ENCODE measurements at places on chromosomes 3 and 15. TPM values are rescaled to one million over a fixed set of nuclear protein-coding genes. Genes with fewer than 3 reads are reported as not detected.
A peak's percentile ranks its signal among the peaks of the same experiment; 100 is the strongest.

Gene GRM7
- not detected for total RNA-seq

Gene DPPA2
- total RNA-seq: not detected

Gene PLXNB1
- total RNA-seq: 31.8 TPM

Gene DAZL
- total RNA-seq: not detected

Gene CFAP20DC
- 0.77 TPM for total RNA-seq

DNA sequence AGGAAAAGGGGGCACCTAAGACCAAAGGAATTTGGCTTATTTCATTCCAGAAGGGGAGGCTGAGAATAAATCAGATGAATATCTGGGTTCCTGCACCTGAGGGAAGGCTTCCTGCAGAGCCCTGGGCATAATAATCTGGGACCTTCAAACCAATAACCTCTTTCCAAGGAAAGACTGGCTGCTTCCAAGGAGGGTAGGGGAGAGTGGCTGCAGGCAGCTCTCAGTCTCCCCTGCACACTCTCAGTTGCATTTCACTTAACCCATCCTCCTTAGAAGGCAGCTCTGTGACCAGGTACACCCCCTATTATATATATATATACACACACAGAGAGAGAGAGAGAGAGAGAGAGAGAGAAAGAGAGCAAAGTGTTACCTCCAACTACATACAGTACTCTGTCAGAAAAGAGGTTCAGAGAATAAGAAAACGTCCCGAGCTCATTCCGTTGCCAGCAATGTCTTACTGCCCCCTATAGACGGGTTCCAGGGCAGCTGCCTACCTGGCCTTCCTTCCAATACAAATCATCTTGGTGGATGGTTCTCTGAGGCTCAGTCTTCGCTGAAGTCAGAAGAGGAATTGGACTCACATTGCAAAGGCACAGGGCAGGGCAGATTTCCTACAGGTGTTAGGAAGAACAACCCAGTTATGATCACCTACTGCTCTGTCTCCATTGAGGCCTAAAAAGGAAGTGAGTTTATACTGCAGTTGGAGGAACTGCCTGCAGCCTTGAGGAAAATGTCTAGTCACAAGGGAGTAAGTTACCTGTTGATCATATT lies 26.1 kb downstream of the CAPN3 start:
- H3K27me3 ChIP-seq: no peaks in the 10 kb centered on the region
- no peak for DNase-seq
- H3K27ac ChIP-seq: no peak overlapping the region

DNA sequence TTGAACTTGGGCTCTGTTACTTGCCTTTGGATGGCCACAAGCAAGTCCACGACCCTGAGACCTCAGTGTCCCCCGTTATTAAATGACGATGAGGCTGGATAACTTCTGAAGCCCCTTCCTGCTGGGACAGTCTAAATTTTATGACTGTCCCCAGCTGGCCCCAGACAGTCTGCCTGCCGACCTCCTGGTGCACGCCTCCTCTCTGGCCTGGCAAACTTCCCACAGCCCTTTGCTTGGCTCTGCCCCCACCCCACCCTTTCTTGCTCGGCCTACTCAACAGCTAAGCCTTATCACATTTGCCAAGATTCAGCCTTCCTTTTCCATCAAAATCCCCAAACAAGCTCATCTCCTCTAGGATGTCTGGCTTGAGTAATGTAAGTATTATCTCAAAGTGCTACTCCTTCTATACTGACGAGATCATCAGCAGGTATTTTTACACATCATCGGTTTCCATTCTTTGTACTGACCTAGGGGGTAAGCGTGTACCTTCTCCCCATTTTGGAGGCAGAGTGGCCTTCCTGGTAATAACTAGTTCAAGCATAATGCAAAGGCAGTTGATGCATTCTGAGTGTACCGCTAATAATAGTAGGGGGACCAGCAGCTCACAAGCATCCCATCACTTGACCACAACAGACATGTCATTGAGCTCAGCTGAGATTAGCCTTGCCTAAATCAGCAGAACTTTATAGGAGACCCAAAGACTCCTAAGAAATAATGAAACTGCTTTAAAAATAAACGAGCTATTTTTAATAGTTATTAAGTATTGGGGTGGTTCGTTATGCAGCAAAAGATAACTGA lies 120.8 kb upstream of the HACD2 start:
- no peak overlapping the region for H3K4me3 ChIP-seq
- H3K36me3 ChIP-seq: no peaks in the 10 kb centered on the region
- no peak overlapping the region for H3K27ac ChIP-seq
- no peaks in the 10 kb centered on the region for H3K27me3 ChIP-seq
- peak; percentile 54 for DNase-seq

DNA sequence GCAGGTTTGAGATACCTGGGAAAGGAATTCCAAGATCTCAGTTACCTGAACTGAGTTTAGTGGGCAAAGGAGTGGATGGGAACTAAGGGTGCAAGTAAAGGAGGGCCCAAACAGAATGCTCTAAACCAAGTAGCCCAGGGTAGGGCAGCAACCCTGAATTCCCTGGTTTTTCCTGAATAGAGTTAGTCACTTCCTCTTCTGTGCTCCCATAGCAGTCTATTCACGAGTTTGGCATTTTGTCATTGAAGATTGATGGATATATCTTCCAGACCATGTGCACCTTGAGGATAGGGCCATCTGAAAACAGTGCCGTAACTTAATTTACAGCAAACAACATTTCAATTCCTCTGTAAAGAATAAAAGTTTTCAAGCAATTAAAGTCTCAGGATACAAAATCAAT lies 18.5 kb upstream of the PTX3 start:
- DNase-seq: no peak
- no peaks in the 10 kb centered on the region for H3K36me3 ChIP-seq
- no peaks in the 10 kb centered on the region for H3K4me1 ChIP-seq
- H3K27ac ChIP-seq: no peak overlapping the region
- no peaks in the 10 kb centered on the region for H3K27me3 ChIP-seq

DNA sequence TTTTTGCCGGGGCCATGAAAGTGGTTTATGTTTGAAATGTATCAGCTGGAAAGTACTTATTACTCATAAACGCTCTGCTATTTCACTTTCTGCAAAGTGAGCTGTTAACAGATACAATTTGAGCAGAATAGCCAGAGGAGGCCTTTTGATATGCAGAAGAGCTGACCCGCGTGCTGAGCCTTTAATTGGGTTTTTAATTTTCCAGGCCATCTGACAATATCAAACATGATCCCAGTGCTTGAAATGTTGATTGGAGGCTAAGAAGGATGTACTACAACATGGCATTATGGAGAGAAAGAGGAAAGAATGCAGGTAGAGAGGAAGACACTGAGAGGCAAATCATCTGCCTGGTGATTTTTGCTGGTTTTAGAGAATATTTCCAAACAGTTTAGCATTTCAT lies 261.3 kb upstream of the MEIS2 start:
- DNase-seq: no peak
- no peaks in the 10 kb centered on the region for H3K36me3 ChIP-seq

GRCh38 chr3:73653877-73654276 lies 29.1 kb upstream of the PDZRN3 start:
- no peak overlapping the region for H3K4me3 ChIP-seq
- H3K27ac ChIP-seq: no peak overlapping the region
- H3K4me1 ChIP-seq: no peaks in the 10 kb centered on the region
- no peaks in the 10 kb centered on the region for H3K27me3 ChIP-seq

GRCh38 chr3:158086776-158087175 lies 19.4 kb downstream of the SHOX2 start:
- no peak overlapping the region for H3K4me3 ChIP-seq
- peaks cover 75% of the 10 kb centered on the region for H3K27me3 ChIP-seq
- no peaks in the 10 kb centered on the region for H3K36me3 ChIP-seq
- no peak overlapping the region for H3K27ac ChIP-seq

- H3K4me1 ChIP-seq: no peaks in the 10 kb centered on the region
- no peak overlapping the region for H3K27ac ChIP-seq
- H3K27me3 ChIP-seq: no peaks in the 10 kb centered on the region
- DNase-seq: no peak
Measured at GRCh38 chr3:20405744-20406143, 219.7 kb upstream of the SGO1 start.

- H3K27me3 ChIP-seq: no peaks in the 10 kb centered on the region
- H3K4me1 ChIP-seq: peaks cover 43% of the 10 kb centered on the region
- H3K4me3 ChIP-seq: no peak overlapping the region
- H3K36me3 ChIP-seq: no peaks in the 10 kb centered on the region
Measured at GRCh38 chr3:177777699-177778098, 580.4 kb upstream of the TBL1XR1 start.

GRCh38 chr15:96349034-96349856 lies 18.7 kb downstream of the NR2F2 start:
- H3K27ac ChIP-seq: peak overlapping the region; percentile 61
- no peak overlapping the region for H3K4me3 ChIP-seq
- peaks cover 60% of the 10 kb centered on the region for H3K4me1 ChIP-seq
- H3K27me3 ChIP-seq: peaks cover 99% of the 10 kb centered on the region

GRCh38 chr3:186021673-186022362 lies 84.0 kb upstream of the TRA2B start:
- no peaks in the 10 kb centered on the region for H3K4me1 ChIP-seq
- no peaks in the 10 kb centered on the region for H3K36me3 ChIP-seq

GRCh38 chr3:102178817-102179216 lies 256.0 kb upstream of the ZPLD1 start:
- H3K36me3 ChIP-seq: no peaks in the 10 kb centered on the region
- no peaks in the 10 kb centered on the region for H3K27me3 ChIP-seq
- H3K4me3 ChIP-seq: no peak overlapping the region
- no peak for DNase-seq
- H3K27ac ChIP-seq: peak overlapping the region; percentile 66

DNA sequence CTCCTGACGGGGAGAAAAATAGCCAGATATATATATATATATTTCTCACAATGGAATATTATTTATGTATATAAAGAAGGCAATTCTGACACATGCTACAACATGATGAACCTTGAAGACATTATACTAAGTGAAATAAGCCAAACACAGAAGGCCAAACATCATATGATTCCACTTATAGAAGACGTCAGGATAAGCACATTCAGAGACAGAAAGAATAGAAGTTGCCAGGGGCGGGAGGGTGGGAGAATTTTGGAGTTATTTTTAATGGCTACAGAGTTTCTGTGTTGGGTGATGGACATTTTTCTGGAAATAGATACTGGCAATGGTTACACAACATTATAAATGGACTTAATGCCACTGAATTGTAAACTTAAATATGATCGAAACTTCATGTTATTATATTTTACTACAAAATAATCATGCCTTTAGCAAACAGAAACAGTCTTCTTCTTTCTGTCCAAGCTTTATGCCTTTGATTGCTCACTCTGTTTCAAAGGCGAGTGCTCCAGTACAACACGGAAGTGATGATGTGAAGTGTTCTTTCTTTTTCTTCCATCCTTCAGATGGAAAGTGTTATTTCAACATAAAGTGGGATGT lies 514.0 kb downstream of the OCA2 start:
- H3K4me1 ChIP-seq: no peaks in the 10 kb centered on the region
- no peak overlapping the region for H3K27ac ChIP-seq
- DNase-seq: no peak
- H3K4me3 ChIP-seq: no peak overlapping the region

GRCh38 chr3:102181175-102181920 lies 253.5 kb upstream of the ZPLD1 start:
- H3K4me3 ChIP-seq: no peak overlapping the region
- H3K27me3 ChIP-seq: no peaks in the 10 kb centered on the region
- no peaks in the 10 kb centered on the region for H3K36me3 ChIP-seq
- H3K27ac ChIP-seq: peak overlapping the region; percentile 66
- no peak for DNase-seq

- peak overlapping the region; percentile 96 for H3K27ac ChIP-seq
- DNase-seq: peak; percentile 87
- H3K4me1 ChIP-seq: peaks cover 19% of the 10 kb centered on the region
- no peaks in the 10 kb centered on the region for H3K27me3 ChIP-seq
Measured at GRCh38 chr3:69012800-69013252, 658 bp downstream of the EOGT start.

DNA sequence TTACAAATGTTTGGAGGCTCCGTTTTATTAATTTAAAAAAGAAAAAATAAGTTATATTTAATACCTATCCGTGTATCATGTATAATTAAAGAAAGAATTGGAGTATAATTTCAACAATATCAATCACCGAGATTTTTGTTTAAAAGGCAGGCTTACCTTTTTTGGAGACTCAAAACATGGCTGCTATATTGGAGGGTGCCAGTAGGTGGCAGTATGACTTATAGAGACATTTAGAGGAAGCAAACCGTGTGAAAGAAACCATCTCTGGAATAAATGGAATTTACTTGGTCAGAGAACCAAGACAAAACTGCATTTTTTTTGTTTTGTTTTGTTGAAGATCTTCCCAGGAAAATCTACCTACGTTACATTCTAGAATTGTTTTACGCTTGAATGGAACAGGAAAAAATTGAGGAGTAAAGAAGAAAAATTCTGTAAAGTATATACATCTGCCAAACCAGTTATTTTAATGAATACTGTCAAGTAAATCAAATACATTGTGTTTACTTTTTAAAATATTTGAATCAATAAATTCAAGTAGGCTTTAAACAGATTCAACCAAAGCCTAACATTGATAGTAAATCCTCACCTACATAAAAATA lies 802.6 kb upstream of the ALCAM start:
- no peak overlapping the region for H3K4me3 ChIP-seq
- DNase-seq: no peak
- H3K27ac ChIP-seq: no peak overlapping the region
- H3K4me1 ChIP-seq: no peaks in the 10 kb centered on the region

- no peaks in the 10 kb centered on the region for H3K27me3 ChIP-seq
- no peak for DNase-seq
- H3K4me1 ChIP-seq: peaks cover 15% of the 10 kb centered on the region
- peaks cover 62% of the 10 kb centered on the region for H3K36me3 ChIP-seq
- no peak overlapping the region for H3K4me3 ChIP-seq
Measured at GRCh38 chr15:41698779-41699178, 38.6 kb downstream of the MGA start.

- H3K4me3 ChIP-seq: no peak overlapping the region
- DNase-seq: no peak
- H3K27ac ChIP-seq: no peak overlapping the region
- no peaks in the 10 kb centered on the region for H3K4me1 ChIP-seq
Measured at GRCh38 chr15:69096626-69097025, 63.8 kb upstream of the GLCE start.

GRCh38 chr3:155362808-155363689 lies 69.6 kb upstream of the STRIT1 start:
- no peak for DNase-seq
- H3K4me3 ChIP-seq: no peak overlapping the region
- H3K36me3 ChIP-seq: no peaks in the 10 kb centered on the region
- no peak overlapping the region for H3K27ac ChIP-seq

- peak; percentile 63 for DNase-seq
- H3K36me3 ChIP-seq: no peaks in the 10 kb centered on the region
- H3K27ac ChIP-seq: no peak overlapping the region
- H3K4me3 ChIP-seq: no peak overlapping the region
- no peaks in the 10 kb centered on the region for H3K4me1 ChIP-seq
Measured at GRCh38 chr3:42749753-42750231, 23.3 kb downstream of the CCDC13 start.

DNA sequence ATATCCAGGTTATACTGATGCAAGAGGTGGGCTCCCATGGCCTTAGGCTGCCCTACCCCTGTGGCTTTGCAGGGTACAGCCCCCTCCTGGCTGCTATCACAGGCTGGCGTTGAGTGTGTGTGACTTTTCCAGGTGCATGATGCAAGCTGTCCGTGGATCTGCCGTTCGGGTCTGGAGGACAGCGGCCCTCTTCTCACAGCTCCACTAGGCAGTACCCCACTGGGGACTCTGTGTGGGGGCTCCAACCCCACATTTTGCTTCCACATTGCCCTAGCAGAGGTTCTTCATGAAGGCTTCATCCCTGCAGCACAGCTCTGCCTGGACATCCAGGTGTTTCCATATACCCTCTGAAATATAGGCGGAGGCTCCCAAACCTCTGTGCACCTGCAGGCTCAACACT lies 339.6 kb upstream of the ARL6 start:
- H3K36me3 ChIP-seq: no peaks in the 10 kb centered on the region
- H3K27ac ChIP-seq: no peak overlapping the region
- DNase-seq: no peak
- H3K4me3 ChIP-seq: no peak overlapping the region
- no peaks in the 10 kb centered on the region for H3K27me3 ChIP-seq

Measured in spleen (tissue), 13 donors.